ENCODE measurements at places on chromosomes 3 and 15. TPM values are rescaled to one million over a fixed set of nuclear protein-coding genes. Genes with fewer than 3 reads are reported as not detected.

- no peak for DNase-seq
These were observed 83.1 kb upstream of the PRR20G start for GRCh38 chr3:127370906-127371305.

- peak; percentile 38 for DNase-seq
These were observed 799 bp downstream of the SERF2 start for GRCh38 chr15:43792761-43793476.

- no peak for DNase-seq
These were observed 17.5 kb downstream of the SENP7 start for GRCh38 chr3:101495552-101495951.

Gene STAB1
- polyA plus RNA-seq, result 29.2 TPM

Gene ISLR
- 207 TPM for polyA plus RNA-seq

Gene ZNF80
- not detected for polyA plus RNA-seq

- DNase-seq, result no peak
These were observed 50.2 kb downstream of the ATP11B start for GRCh38 chr3:182843478-182843877.

Gene ZBED2
- 0.50 TPM for polyA plus RNA-seq

DNA sequence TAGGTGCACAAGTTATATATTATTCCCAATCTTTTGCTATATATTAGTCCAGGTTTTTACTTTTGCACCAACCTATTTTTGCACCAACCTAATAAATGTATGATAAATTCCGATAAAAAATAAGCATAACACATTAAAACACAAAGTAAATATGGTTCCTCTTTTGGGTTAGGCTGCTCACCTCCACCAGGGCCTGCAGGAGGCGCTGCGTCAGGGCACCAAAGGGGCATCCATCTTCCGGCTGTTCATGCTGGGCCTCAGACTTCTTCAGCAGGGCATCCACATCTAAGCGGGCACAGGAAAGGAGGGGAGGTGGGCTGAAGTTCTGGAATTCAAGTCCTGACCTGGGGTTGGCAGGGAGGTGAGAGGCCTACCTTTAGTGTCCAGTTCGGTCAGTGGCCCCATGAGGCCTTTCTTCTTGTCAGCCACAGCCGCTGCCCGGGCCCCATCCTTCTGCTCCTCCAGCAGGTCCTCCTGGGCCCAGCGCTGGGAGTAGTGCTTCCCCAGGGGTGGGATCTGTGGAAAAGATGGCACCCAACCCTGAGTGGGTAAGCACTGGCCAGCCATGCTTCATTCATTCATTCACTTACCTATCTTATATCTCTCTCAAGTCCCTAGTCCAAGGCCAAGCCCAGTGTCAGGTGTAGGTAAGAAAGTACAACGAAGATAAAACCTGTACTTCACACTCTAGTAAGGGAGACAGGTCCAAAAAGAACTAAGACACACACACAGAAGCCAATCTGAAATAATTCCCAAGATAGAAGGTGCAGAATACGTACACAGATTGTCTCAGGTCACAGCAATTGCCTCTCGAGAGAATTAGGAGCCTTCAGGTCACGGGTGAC, 5.2 kb downstream of the TADA3 start:
- no peak for DNase-seq

DNA sequence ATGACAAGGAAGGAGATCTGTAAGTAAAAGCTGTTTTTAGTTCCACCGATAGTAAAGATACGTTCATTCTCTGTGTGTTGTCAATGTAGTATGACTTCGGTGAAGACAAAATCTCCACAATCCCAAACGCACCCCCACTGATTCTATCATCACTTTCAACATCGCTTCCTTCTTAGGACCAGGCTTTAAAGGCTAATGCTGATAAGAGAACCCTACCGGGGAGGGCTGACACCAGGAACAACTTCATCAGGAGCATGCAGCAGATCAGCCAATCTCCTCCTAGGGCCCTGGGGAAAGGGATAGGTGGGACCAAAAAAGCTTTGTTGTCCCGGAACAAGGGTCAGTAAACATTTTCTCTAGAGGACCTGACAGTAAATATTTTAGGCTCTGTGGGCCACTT, 334.1 kb downstream of the VPS13C start:
- no peak for DNase-seq

DNA sequence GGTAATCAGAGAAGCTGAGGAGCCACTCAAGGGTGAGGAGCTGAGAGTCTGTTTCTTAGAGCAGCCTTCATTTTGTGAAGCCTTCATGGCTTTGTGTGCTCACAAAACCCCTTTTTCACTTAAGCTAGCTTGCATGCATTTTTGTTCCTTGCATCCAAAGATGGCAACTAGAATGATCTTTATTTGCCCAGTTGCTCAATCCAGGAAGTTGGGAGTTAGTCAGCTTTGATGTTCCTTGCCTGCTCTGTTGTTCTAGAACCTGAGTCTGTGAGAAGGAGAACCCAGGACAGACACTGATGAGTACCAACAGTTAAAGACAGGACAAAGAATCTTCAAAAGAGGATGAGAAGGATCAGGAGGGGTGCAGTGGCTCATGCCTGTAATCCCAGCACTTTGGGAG, 81.8 kb downstream of the IL20RB start:
- no peak for DNase-seq

Gene FRMD5
- 0.71 TPM for polyA plus RNA-seq

DNA sequence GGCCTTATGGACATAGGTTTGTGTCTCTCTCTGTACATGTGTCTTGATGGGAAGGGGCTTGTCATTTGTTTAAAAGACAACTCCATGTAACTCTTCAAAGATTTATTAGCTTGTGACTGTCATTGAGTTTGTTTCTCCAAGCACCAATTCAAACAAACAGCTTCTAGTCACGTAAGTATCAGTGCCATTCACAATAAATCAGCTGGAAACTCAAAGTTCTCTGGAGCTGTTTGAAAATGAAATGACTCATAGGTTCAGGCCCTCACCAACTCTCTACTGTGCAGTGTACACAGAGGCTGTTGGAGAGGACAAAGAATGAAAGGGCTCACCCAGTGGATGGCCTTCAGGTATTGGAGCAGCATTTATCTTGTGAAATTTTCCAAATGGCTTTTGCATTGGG, 476.3 kb downstream of the AGBL1 start:
- no peak for DNase-seq

GRCh38 chr3:57559526-57559925, 3.5 kb downstream of the PDE12 start:
- DNase-seq, result no peak

GRCh38 chr15:31387092-31387478, 60.5 kb downstream of the KLF13 start:
- no peak for DNase-seq

DNA sequence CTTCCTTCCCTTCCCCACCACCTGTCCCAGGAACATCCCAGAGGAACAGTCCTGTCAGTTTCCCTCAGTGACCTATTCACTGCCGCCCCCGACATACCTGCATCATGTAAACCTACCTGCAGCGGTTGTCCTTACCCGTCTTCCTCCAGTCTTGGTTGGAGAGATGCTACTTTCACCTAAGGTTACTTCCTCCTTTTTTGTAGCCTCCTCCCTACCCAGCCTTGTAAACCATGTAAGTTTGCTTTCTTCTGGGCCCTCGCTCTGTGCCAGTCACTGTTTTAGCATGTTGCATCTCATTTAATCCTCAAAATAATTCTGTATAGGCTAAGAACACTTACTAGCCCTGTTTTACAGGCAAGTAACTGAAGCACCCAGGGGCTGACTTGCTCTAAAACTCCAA, 58.3 kb downstream of the GPR171 start:
- DNase-seq, result no peak

- peak; percentile 50 for DNase-seq
These were observed 928 bp downstream of the ANKRD34C start for GRCh38 chr15:79283252-79284048.

- DNase-seq, result no peak
These were observed 63.9 kb downstream of the NME9 start for GRCh38 chr3:138265745-138266144.

Gene NR1I2
- 0.29 TPM for polyA plus RNA-seq

Gene SPCS1
- polyA plus RNA-seq, result not detected

Measured in muscle of arm (tissue), 14 donors.